ENCODE measurements at places on chromosomes 1 and 21.

- DNase-seq, result peak; percentile 90
Observed at GRCh38 chr1:203026031-203026665, at the start of gene PPFIA4. Gene PPFIA4, plus strand, starts transcription at chr1:203026491. Its CDS starts 12,518 bp downstream, at chr1:203039009.

DNA sequence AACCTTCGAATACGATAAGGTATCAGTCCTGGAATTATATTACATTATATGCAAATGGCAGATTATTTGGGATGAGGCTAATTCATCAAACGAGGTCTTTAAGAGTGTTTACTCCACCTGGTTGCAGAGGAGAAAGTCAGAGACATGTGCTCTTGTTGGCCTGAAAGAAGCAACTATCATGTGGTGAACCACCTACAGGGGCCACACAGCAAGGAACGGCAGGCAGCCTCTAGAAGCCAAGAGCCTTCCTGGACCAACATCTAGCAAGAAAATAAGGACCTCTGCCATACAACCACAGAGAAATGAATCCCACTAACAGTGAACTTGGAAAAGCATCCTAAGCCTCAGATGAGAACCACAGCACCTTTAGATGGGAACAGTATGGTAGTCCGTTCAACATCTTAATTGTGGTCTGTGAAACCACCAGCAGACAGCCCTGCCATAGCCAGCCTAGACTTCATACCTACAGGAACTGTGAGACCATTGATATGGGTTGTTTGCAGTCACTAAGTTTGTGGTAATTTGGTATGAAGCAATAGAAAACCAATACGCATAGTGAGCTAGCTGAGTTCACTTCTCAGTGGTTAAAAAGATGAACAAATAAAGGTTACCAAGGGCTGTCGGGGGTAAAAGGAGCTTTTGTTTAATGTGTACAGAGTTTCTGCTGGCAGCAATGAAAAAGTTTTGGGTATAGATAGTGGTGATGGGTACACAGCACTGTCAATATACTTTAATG, 345.7 kb upstream of the RUNX1 start:
- DNase-seq, result no peak

DNA sequence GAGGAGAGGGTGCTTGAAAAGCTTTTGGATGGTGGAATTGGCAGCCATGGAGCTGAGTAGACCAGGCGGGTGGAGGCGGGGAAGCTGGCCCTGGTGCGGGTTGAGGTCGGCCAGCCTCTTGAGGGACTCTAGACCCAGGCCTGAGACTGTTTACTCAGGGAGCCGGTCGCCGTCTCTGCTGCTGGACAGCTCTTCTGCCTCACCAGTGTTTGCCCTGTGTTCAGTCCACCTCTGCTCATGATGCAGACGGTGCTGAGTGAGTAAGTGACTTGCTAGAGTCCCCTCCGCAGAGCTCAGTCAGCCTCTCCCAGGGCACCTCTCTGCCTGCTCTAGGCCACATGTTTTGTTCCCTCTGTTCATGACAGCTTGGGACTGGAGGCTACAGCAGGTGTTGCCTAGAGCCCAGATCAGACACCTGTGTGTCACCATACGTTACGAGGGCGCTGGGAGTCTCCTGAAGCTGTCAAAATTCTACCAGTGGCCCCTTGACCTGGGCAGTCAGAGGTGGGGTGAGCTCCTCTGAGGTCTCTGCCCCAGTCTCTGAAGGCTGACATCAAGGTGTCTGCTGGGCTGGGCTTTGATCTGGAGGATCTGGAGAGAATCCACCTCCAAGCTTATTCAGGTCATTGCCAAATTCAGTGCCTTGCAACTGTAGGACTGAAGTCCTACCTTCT, 73.5 kb upstream of the WNT4 start:
- no peak for DNase-seq

DNA sequence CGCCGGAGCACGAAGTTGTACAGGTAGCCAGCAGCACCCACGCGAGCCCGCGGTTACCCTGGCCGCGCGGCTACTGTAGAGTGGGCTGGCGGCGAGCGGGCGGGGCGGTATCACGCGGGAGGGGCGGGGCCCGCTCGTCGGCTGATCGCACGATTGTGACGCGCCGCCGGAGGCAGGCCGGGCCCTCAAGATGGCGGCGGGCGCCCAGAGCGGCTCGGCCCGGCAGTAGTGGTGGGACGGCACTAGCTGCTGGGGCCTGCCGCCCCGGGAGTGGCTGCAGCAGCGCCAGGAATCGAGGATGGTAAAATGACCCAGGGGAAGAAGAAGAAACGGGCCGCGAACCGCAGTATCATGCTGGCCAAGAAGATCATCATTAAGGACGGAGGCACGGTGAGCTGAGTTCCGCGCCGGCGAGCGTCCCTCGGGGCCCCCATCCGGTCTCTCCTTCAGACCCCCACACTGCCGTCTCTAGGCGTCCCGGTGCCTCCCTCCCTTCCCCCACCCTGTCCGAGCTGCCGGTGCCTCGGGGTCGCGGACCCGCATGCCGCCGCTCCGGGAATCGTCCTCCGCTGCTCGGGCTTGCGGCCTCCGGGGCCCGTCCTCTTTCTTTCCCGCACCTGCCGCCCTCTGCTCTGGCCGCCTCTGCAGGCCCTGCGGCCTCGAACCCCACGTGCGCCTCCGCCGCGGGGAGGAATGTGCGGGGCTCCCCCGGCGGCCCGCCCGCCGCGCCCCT, 68.3 kb downstream of the SLC35A3 start:
- peak; percentile 89 for DNase-seq

DNA sequence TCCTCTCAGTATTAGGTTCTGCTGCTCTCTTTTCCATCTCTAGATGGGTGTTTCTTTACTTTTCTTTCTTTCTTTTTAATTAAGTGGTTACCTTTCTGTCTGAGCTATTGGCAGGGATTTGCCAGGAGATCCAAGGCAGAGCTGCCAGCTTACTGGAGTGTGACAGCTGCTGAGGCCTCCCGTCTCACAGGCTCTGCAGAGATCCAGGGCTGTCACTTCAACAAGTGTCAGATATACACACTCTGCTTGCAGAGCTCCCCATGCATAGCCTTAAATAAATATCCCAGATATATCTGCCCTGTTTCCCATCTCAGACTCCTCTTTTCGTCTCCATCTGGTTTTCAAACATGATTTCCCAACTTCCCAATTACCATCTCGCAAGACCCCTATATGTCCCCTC, 124.3 kb downstream of the NOS1AP start:
- DNase-seq, result no peak
